ENCODE measurements at places on chromosomes 5 and 9.

DNA sequence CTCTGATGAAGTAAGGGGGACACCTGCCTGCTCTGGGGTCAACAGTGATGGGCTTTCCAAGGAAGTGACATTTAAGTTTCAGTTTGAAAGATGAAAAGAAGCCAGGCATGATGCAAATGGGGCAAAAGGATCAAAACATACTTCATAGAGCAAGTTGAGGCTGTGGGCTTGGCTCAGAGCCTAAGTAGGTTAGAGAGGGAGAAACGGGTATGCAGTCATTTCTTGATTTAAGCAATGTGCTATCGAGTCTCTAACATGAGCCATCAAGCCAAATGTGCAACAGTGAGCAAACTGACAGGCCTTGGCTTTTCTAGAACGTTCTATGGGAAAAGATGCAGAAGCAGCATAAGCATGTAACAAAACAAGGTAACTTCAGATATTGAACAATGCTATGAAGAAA, 80.6 kb downstream of the ADRB2 start:
- DNase-seq = no peak

DNA sequence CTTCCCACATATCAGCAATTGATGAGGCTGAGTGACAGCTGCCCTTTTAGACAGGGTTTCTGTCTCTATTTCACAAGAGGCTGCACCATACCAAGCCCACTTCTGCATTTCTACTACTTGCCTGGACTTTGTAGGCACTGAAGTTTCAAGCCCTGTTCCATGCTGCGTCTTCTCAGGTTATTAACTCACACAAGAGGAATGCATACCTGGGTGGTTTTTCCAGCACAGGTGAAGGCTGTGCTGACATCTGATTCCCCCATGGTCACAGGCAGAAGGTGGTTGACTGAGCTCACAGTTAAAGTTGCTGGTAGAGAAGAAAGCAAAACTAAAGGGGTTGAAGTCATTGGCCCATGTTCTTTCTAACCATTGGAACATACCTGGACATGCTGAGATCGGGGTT, 86.6 kb downstream of the MAMDC2 start:
- DNase-seq = no peak

GRCh38 chr9:23747088-23748075, 78.7 kb downstream of the ELAVL2 start:
- no peak for DNase-seq

GRCh38 chr5:159801303-159801702, 115.0 kb upstream of the ADRA1B start:
- DNase-seq = no peak

DNA sequence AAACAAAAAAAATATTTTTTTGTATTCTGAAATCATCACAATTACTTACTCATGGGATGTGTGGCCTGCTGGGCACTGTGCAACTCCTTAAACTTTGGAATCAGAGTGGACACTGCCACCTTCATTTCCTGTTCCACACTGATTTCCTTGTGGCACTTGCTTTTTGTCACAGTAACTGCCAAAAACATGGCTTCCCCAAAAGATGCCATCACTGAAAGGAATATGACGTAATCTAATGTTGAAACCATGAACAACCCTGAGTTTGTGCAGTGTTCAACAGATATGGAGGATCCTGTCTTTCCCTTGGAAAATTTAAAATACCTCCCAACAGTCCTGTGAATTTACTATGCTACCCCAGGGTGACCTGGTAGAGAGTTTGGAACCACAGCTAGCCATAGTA, 12.6 kb upstream of the IL12B start:
- DNase-seq = no peak

DNA sequence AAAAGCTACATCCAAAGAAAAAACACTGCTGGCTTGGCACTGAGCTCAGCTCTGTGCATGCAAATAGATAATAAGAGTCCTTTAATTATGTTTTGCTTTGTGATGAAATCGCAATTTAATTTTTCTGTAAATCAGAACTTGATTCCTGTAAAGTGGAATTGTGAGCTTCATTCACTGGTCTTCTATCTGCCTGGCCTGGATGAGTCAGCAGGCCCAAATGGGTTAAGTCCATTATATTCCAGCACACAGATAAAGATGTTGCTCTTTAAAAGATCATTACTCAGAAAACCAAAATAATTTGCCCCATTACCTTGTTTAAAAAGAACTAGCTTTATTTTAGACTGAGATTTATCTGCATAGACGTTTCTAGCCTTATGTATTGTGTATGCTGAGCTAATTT, 90.4 kb downstream of the CARTPT start:
- no peak for DNase-seq

DNA sequence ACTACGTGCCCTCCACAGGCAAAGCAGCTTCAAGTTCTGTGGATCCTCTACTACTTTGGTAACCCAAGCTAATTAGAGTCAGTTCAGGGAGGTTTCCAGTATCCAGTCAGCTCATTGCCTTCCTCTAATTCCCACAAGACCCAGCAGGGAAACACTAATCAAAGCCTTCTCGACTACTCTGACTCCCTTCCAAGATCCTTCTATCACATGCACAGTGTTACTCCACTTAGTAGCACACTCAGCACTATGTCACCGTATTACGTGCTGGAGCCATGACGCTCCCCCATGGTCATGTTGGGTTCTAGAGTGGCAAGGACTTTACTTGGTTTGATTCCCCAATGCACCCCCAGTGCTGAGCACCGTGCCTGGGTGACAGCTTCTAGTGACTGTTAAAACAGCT, 53.0 kb downstream of the DCP2 start:
- no peak for DNase-seq

DNA sequence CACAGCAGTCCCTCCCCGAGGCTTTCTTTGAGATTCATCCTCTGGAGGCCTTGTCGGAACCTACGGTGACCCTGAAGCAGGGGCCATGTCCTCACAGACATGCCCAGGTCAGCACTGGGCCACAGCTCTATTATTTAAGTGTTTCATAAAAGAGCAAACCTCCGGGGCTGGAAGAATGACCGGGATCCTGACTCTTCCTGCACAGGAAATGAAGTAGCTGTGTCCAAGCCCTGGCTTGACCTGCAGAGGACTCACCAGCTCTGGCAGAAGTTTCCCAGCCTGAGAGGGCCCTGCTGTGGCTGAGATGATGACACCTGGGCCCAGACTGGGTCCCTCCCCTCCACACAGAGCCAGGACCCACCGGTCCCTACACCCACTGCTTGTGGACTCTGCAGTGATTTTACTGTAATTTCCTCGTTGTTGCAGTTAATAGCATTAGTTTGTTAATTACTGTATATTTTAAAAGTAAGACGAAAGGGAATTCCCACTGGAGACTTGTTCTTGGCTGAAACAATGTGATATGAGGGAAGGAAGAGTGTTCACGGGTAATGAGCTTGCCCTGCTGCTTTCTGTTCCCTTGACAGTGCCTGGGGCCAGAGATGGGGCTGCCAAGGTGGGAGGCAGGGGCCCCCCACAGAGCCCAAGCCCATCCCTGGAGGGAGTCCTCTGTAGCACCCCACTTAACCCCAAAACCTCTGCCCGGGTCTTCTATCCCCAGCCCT, 72.2 kb downstream of the PCDH1 start:
- DNase-seq = no peak

- DNase-seq = no peak
Measured at GRCh38 chr5:150042459-150042858, 41.9 kb downstream of the HMGXB3 start.

DNA sequence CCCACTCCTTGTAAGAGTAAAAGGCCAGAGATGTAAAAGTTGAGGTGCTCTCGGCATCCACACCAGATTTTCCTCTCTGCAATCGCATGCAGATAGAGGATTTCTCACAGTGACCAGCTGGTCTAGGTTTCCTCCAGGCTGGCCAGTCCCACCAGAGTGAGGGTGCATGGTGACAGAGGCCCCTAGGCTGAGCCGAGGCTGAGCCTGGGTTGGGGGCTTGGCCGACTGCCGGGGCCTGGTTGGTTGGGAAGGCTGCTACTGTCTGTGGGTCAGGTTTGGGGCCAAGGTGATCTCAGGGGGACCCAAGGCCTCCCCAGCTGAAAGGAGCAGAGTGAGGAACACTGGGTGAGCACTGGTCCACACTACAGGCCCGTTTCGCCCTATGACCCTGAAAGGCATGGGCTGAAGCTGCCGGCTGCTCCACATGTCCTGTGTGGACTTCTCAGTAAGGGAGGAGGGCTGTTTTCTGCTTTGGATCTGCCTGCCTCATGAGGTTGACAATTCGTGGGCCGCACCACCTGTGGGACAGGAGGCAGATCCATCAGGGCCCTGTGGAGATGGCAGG, 400.8 kb upstream of the IRX4 start:
- DNase-seq = no peak

- peak; percentile 80 for DNase-seq
Measured at GRCh38 chr9:16870596-16871335, at the start of gene BNC2. BNC2 (minus strand) TSS chr9:16870670; CDS start chr9:16870648, 22 bp downstream.

- DNase-seq = no peak
Measured at GRCh38 chr5:77083088-77083487, 4.0 kb downstream of the ZBED3 start.

All from HAP-1 (cell line).